ENCODE measurements at places on chromosomes 4 and X.

GRCh38 chr4:138948918-138949317 is 66.7 kb upstream of the NOCT start:
- peak; percentile 27 for DNase-seq

- no peak for DNase-seq
These were observed 125.8 kb downstream of the PPEF1 start for GRCh38 chrX:18833071-18833731.

DNA sequence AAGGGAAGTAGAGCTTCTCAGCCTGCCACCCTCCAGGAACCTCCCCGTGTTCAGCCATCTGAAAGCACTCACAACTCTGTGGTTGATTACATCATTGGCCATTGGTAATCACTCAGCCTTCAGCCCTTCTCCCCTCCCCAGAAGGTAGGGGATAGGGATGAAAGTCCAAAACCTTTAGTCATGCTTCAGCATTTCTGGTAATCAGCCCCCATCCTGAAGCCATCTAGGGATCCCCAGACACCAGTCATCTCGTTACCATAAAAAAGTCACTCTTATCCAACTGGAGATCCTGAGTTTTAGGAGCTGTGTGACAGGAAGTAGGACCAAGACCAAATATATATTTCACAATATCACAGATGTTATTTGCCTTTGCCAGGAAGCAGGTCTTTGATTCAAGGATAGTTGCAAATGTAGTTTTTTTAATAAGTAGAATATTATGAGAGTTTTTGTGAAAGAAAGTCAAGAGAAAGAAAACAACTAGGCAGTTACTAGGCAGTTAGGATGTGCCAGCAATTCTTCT is 364.6 kb upstream of the NOCT start:
- DNase-seq = peak; percentile 30

DNA sequence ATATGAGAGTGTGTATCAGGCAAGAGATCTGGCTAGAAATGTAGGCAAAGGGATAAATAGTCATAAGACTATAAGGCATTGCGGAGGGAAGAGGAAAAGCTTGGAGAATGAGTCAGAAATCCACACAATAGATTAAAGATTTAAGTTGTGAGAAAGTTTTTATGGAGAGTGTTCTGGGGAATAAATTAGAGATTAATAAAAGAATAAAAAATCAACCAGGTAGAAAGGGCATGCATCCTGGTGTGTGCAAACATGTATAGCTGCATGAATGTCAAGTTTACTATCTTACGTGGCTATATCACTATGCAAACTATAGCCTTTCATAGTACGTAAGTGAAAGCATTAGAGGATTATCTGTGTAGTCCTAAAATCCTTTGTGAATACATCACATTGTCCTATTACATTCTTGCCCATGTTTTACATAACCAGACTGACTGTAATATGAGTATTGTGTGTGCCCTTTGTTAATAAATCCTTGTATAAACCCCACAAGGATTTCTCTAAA is 36.9 kb downstream of the SNCA start:
- peak; percentile 24 for DNase-seq

DNA sequence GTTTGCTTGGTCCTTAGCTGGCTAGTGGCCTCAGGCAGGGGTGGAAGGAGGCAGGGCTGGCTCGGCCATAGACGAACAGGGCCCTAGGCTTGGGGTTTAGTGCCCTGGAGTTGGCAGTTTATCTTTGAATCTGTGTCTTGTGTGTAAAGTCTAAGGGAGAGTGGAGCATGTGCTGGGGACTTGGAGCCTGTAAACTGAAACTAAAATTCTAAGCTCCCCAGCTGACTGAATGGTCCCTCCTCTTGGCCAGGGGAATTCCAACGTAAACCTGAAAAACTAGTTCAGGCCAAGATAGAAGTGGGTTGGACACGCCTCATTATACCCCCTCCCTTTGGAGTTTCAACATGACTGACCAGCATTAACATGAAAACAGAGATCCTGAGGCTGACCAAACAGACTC is 46.1 kb upstream of the GPR78 start:
- DNase-seq = peak; percentile 74

- peak; percentile 4 for DNase-seq
These were observed 142.7 kb upstream of the NALF2 start for GRCh38 chrX:69361311-69361845.

DNA sequence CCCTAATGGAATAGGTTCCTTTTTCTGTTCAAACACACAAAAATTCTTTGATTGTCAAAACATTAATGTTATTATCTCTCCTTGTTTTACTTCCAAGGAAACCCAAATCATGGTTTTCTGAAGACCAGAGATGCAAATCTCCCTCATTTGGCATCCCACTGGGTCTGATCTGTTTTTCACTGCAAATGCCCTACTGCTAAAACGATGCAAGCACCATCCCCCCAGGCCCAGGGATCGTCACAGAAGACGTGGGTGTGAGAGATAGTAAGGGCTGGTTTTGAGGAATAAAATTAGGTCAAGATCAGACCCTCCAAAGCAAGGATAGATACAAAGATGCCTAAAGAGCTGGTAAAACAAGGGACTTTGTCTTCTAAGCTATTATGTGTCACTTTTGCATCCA is 33.6 kb downstream of the GSPT2 start:
- no peak for DNase-seq

DNA sequence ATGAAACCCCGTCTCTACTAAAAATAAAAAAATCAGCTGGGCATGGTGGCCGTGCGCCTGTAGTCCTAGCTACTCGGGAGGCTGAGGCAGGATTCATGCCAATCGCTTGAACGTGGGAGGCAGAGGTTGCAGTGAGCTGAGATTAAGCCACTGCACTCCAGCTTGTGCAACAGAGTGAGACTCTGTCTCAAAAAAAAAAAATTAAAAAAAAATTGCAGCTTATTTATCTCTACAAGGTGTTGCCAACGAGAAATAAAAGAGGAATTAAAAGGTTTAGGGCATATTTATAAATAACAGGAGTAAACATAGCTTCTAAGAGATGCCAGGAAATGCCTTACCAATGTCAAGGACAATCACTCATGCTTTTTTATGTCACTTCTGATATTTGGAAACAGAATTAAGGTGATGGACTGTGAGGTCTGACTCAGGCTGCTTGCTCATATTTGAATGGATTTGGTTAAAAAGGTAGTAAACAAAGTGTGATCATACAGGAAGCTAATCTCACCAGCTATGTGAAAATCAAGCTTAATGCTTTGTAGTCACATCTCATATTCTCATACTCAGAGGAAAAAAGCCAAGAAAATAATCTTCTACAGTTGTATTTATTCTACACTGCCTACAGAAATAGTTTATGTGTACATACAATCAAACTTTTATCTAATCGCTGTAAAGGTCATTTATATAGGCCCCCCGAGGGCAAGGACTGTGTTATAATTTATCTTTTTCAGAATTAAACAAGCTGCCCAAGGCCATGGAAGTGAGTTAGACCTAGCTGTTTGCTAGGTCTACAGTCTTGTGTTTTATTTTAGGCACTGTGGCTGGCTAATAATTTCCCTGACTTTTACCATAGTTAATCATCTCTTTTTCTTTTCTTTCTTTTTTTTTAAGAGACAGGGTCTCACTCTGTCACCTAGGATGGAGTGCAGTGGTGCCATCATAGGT is 61.1 kb upstream of the RBMX start:
- DNase-seq = no peak

GRCh38 chr4:173159791-173160190 is 8.8 kb upstream of the GALNT7 start:
- no peak for DNase-seq

DNA sequence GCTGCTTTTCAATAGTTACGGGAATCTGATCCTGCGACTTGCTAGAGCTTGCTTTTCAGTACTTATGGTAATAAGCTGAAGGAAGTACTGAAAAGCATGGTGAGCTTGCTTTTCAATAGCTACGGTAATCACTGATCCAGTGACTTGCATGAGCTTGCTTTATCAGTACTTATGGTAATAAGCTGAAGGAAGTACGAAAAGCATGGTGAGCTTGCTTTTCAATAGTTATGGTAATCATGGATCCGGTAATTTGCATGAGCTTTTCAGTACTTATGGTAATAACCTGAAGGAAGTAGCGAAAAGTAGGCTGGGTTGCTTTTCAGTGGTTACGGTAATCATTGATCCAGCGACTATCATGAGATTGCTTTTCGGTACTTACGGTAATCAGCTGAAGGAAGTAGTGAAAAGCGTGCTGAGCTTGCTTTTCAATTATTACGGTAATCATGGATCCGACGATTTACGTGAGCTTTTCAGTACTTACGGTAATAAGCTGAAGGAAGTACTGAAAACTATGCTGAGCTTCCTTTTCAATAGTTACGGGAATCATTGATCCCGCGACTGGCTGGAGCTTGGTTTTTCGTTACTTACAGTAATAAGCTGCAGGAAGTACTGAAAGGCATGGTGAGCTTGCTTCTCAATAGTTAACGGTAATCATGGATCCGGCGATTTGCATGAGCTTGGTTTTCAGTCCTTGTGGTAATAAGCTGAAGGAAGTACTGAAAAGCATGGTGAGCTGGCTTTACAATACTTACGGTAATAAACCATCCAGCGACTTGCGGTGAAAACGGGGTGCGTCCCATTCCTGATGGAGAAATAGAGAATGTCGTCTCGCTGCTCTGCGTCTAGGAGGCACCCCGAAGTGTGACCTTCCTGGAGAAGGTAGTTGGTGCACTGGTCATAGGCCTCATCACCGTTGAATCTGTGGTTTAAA is 6.5 kb downstream of the CRLF2 start:
- peak; percentile 36 for DNase-seq

GRCh38 chr4:41701983-41702382 is 46.5 kb downstream of the PHOX2B start:
- DNase-seq = peak; percentile 31

DNA sequence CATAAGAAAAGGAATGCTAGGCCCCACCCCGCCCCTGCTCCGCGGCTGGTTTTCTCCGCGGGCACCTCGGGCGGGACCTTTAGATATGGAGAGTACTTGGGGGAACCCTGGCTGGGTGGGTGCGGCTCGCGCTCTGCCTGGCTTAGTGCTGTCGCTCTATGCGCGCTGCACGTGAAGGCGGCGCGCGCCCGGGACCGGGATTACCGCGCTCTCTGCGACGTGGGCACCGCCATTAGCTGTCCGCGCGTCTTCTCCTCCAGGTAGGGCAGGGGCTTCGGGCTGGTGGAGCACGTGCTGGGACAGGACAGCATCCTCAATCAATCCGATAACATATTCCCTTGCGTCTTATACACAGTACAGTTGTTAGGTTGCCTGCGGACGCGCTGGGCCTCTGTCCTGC is 56.0 kb downstream of the MAGEB10 start:
- no peak for DNase-seq

DNA sequence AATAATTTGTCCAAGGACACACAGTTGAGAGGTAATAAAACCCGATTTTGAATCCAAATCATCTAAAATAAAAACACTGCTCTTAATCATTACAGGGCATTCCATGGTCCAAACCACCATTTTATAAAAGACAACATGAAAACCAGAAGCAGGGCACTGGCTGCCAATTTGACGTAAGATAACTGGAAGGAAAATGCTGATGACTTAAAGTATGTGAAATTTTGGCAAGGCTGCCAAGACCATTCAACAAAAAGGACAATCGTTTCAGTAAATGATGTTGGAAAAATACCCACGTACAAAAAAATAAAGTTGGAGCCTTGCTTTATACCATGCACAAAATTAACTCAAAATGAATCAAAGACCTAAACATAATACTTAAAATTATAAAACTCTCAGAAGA is 344.4 kb downstream of the RAPGEF2 start:
- DNase-seq = no peak

- no peak for DNase-seq
These were observed 133.1 kb downstream of the ARAP2 start for GRCh38 chr4:36111172-36111571.

GRCh38 chr4:87057835-87058355 is 123.1 kb downstream of the AFF1 start:
- peak; percentile 28 for DNase-seq

DNA sequence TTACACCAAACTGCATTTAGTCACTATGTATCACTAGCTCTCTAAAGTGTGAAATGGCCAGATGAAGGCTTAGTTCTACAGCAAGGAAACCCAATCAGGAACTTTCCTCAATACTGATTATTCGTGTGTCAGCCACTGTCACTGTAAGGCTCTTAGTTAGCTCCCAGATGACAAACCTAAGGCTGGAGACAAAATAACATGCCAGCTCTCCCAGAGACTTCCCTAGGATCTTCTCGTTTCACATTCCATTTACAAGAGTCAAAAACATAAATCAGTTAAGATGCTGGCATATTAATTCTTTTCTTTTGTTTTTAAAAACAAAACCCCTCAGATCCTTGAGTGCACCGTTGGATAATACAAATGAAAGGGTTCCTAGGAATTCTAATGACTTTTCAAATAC is 88.2 kb upstream of the TFDP3 start:
- no peak for DNase-seq

- peak; percentile 30 for DNase-seq
These were observed 48.3 kb upstream of the HPGDS start for GRCh38 chr4:94390804-94391410.

- no peak for DNase-seq
These were observed 263.3 kb downstream of the EVC2 start for GRCh38 chr4:5444918-5445517.

GRCh38 chr4:84681486-84682274 is 98.8 kb downstream of the CDS1 start:
- peak; percentile 9 for DNase-seq

DNA sequence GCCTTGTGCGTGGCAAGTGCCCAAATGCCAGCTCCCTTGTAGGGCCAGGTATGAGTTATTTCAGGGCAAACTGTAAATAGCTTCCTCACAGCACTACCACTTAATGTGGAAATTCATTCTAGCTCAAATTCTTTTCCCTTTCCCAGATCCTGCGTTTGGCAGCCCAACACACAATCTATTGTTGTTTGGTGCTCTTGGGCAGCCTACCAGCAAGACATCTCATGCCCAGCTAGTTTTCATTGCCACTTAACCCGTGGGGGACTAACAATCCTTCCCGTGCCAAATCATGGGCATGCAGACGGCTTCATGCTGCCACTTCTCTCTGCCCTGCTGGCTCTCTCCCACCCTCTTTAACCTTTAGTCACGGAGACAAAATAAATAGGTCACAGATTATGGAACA is 454.2 kb downstream of the GRIA2 start:
- no peak for DNase-seq

DNA sequence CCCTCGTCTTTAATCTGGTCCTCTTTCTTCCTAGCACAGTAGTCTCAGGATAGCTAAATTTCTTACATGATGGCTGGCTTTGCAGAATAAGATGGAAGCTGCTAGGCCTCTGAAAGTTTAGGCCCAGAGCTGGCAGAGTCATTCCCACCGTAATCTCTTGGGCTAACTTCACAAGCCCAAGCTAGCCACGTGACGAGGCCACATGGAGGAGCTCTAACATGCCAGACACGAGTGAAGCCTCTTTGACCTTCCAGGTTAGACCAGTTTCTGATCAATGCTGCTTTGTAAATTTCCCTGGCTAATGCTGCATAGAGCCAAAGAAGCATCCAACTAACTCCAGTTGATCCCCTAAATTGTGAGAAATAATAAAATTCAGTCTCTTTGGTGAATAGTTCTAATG is 9.5 kb upstream of the CENPE start:
- DNase-seq = no peak

DNA sequence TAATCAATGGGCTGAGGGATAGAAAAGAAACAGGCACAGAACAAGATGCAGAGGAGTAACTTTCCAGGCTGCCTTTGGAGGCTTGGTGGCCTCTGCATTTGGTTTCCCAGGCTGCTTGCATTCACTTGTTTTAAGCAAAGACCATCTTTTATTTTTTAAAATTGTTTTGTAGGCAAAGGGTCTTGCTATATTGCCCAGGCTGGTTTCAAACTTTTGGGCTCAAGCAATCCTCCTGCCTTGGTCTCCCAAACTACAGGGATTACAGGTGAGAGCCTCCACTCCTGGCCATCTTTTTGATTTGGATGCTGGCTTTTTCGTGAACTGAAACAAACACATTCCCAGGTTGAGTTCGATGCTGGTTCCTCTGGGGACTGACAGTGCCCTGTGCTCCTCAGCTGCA is 74.1 kb downstream of the SLC9A6 start:
- no peak for DNase-seq

- DNase-seq = no peak
These were observed 417.8 kb upstream of the INTU start for GRCh38 chr4:127214931-127215330.

Data from RWPE1 (cell line).